ENCODE measurements at places on chromosomes 13 and 19.

GRCh38 chr19:6719540-6719861 lies 949 bp downstream of the C3 start:
- no peak for DNase-seq

GRCh38 chr13:102091231-102091630 lies 310.6 kb downstream of the FGF14 start:
- DNase-seq: no peak

DNA sequence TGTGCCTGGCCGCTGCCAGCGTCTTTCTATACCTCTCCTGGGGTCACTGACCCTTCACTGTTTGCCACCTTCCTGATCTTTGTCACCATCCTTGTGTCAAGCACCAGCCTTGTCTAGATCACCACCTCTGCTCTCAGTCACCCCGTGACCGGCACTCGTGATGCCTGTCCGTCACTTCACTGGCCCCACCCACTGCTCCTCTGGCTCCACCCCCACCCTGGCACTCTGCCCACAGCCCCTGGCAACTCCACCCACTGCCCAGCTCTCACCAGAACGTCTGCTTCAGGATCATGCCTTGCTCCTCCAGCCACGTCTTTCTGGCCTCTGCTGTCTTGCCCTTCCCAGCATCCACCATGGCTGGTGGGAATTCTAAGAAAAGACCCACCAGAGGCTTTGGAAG lies 24.8 kb upstream of the PLA2G4C start:
- no peak for DNase-seq

- no peak for DNase-seq
These were observed 99.3 kb downstream of the DOCK9 start for GRCh38 chr13:98878486-98879126.

DNA sequence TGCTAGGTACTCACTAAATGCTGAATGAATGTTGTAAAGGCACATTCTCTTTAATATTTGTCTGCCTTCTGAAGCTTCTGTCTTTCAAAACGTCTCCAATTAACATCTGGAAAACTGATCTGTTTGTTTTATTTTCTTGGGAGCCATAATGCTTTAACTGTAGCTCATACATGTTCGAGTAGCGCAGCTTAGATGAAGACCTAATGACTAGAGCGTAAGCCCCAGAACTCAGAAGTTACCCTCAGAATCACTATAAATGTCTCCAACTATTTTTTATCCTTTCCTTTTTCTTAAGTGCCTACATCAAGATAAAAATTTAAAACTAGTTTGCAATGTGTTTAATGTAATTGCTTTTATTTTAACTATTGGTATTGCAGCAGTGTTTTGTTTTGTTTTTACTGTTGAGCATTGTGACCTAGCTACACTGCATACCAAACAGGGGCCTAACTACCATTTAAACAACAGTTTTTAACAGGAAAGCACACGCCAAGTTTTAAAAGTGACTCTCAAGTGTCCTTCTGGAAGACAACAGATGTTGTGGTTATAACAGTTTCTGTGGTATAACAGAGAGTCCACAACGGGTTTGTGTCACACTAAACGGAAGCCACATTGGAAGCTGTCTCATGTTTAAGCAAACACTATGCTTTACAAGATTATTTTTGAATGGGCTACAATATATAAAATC lies 42.0 kb downstream of the MRPL57 start:
- peak; percentile 12 for DNase-seq

GRCh38 chr19:33722456-33723239 lies 74.0 kb upstream of the KCTD15 start:
- DNase-seq: no peak

- no peak for DNase-seq
These were observed 62.0 kb upstream of the KLF2 start for GRCh38 chr19:16262618-16263017.

GRCh38 chr13:21309542-21310172 lies 133.2 kb downstream of the MRPL57 start:
- no peak for DNase-seq

- DNase-seq: no peak
These were observed 34.7 kb upstream of the ESD start for GRCh38 chr13:46831588-46832194.

- DNase-seq: no peak
These were observed 18.3 kb downstream of the SIAH3 start for GRCh38 chr13:45833242-45833641.

DNA sequence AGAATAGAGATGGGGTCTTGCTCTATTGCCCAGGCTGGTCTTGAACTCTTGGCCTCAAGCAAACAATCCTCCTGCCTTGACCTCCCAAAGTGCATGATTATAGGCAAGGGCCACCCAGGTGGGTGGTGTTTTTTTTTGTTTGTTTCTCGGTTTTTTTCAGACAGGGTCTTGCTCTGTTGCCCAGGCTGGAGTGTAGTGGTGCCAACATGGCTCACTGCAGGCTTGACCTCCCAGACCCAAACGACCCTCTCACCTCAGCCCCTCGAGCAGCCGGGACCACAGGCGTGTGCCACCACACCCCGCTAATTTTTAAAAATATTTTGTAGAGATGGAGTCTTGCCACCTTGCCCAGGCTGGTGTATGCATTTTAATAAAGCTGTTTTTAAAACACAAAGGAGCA lies 14.9 kb downstream of the GRTP1 start:
- no peak for DNase-seq

- no peak for DNase-seq
These were observed 233.5 kb upstream of the SERP2 start for GRCh38 chr13:44140146-44140545.

DNA sequence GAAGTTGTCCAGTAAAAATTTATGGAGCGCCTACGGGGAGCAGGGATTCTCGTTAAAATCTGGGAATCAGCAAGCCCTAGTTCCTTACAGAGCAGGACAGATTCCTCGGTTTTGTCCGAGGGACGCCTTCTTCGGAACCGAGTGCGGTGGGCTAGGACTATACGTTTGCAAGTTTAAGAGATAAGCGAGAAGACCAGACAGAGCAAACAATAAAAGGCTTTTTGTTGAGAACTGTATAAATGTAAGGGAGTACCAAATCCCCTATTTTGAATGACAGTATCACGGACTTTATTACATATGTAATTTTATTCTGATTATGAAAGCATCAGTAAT lies 971 bp upstream of the ANKRD10 start:
- no peak for DNase-seq

- no peak for DNase-seq
These were observed 135.0 kb downstream of the KDM4B start for GRCh38 chr19:5103812-5104410.

- no peak for DNase-seq
These were observed 9.5 kb downstream of the ING1 start for GRCh38 chr13:110722971-110723370.

DNA sequence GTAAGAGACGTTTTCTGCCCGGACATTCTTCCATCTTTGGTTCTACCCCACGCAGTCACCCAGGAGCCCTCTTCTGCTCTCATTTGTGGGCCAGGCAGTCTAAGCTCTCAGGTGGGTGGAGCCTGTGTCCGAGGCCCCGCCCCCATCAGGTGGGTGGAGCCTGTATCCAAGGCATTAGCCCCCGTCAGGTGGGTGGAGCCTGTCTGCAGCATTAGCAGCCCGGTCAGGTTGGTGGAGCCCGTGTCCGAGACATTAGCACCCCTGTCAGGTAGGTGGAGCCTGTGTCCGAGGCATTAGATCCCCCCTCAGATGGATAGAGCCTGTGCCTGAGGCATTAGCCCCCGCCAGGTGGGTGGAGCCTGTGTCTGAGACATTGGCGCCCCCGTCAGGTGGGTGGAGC lies 45.5 kb upstream of the C13orf46 start:
- no peak for DNase-seq

DNA sequence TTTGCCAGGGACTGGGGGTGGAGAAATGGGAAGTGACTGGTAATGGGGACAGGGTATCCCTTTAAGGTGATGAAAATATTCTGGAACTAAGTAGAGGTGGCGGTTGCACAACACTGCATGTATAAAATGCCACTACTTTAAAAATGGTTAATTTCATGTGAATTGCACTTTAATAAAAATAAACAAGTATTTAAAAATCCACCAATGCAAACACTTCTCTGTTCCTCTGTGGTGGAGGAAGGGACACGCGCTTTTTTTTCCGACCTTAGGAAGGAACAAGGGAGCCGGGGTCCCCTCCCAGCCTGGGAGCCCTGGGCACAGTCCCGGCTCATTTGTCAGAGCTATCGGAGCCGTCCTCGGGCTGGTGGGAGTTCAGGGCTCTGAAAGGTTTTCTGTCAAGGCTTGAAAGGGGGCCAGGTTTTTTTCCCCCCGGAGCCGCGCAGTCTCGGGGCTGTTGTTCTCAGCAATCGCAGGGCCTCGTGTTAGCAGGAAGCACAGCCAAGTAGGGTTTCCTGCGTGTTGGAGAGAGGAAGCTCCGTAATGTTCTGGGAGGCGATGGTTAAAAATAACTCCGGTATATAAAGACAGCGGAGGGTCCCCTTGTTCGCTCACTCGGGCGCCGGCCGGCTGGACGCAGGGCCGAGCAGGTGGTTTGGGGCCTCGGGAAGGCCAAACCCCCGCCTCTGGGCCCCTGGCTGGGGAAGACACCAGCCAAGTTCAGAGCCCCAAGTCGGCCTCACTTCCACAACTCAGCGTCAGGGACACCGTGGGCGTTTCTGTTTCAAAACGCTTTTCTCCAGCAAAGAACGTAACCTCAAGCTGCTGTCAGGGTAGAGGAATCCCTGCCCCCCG lies 41.2 kb upstream of the KLF2 start:
- no peak for DNase-seq

- DNase-seq: no peak
These were observed 7.0 kb upstream of the MYDGF start for GRCh38 chr19:4676955-4677731.

GRCh38 chr19:42471554-42472249 lies 29.0 kb upstream of the CXCL17 start:
- DNase-seq: no peak

DNA sequence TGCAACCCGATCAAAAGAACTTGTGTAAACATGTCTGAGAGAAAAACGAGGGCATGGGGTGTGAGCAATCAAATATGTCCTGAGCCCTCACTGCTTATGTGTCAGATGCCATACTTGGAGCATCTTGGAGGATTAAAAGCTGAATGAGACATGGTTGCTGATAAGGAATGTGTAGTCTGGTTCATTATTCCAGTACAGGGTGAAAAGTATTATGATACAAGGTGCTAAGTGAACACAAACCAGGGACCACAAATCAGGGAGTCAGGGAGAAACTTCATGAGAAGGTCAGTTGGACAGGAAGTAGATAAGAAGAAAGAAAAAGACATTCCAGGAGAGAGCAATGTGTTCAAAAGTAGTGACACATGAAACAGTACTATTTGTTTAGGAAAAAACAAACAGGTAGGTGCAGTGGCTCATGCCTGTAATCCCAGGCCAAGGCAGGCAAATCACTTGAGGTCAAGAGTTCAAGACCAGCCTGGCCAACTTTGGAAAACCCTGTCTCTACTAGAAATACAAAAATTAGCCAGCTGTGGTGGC lies 2.0 kb upstream of the RCBTB1 start:
- no peak for DNase-seq

- no peak for DNase-seq
These were observed 384.2 kb downstream of the SLITRK1 start for GRCh38 chr13:83498045-83498444.

DNA sequence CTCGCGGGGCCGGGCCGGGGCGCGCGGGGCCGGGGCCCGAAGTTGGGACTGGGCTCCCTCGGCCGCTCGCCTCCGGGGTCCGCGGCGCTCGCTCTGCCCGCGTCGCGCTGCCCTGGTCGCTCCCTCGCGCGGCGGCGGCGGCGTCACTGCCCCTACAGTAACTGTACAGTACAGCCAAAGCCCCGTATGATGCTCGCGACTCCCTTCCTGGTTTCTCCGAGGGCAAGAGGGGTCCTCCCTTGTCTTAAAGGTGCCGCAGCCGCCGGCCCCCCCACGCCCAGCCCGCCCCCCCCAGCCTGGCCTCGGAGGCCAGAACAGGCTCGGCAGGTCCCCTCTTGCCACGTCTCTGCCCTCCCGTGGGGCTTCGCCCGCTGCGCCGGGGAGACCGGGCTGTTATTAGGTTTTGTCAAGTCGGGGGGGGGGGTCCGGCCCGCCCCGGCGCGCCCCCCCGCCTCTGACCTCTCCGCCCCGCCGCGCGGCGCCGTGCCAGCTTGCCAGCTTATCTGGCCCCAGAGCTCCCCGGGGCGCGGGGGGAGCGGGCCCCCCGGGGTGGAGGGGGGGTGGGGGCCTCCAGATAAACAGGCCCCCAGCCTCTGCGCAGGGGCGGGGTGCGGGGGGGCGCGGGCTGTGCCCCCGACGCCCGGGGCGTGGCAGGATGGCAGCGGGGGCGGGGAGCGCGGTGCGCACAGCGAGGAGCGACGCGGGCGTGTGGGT lies at the start of gene ZBTB7A:
Gene ZBTB7A, minus strand, starts transcription at position 218 of the 714 bp plus-strand sequence. CDS start 11,667 bp downstream, outside the sequence.
- no peak for DNase-seq

- DNase-seq: no peak
These were observed 18.1 kb downstream of the NALCN start for GRCh38 chr13:101398191-101398590.

DNA sequence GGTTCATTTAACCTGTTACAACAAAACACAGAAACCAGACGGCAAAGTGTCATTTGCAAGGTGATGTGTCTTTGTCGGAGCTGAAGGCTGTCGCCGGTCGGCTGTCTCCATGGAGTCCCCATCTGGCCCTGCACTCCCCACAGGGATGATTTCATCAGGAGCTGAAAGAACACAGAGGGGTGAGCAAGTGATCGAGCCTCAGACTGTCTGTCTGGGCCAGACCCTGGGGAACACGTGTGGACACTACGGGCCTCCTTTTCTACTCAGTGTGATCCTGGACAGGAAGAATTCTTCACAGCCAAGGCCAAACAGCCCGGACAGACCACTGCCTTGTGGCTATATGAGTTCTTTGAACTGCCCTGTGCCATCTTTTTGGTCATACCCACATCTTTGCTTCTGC lies 85.1 kb downstream of the RNASEH2B start:
- DNase-seq: no peak

DNA sequence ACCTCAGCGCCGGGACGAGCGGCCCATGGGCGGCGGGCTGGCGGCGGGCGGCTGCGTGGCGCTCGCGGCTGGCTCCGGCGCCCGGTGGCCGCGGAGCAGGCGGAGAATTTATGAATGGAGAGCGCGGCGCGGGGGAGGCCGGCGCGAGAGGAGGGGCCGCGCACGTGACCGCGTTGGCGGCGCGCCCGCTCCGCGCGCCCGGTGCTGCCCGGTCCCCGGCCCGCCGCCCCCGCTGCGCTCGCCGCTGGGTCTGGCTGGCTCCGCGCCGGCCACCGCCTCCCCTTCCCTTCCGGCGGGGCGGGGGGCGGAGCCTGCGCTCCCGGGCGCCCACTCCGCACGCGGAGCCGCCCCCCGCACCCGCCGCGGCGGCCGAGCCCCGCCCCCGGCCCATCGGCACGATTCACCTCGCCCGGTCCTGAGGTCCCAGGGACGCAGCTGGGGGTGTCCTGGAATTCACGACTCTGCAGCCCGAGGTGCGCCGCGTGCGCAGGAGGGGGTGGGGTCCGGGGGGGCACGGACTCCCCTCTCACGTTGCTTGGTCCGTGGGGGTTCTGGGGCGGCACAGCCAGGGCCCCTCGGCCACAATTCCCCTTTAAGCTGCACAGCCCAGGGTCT lies at the start of gene CBARP:
Gene CBARP, minus strand, starts transcription at position 252 of the 615 bp plus-strand sequence. CDS start 1,905 bp downstream, outside the sequence.
- no peak for DNase-seq

GRCh38 chr19:39829702-39830275 lies 4.2 kb downstream of the DYRK1B start:
- DNase-seq: no peak

DNA sequence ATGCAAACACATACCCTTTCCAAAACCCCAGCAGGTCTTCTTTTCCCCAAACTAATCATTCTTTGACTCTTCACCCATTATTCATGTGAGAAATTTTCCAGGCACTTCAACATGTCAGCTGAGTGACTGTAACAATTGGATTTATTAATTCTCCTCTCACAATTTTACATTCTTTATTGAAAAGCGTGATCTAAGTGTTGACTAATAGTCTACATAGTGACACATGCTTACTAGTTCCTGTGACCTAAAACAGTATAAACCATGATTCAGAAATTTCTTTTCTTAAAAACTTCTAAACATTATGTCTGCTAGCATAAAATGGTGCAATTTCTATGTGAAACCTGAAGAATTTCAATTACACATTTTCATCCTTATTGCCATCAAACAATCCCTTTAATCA lies 532.3 kb downstream of the GPC5 start:
- DNase-seq: no peak

All from GM18507 (cell line).